ENCODE measurements at places on chromosomes 2 and 18.
A peak's percentile ranks its signal among the peaks of the same experiment; 100 is the strongest.

GRCh38 chr2:135149251-135149650 lies 97.2 kb downstream of the RAB3GAP1 start:
- no peak for DNase-seq

- peak; percentile 96 for DNase-seq
Measured at GRCh38 chr18:35040988-35041814, at the start of gene MAPRE2. Gene MAPRE2, plus strand, starts transcription at chr18:35041413. Its CDS starts 127 bp downstream, at chr18:35041540.

DNA sequence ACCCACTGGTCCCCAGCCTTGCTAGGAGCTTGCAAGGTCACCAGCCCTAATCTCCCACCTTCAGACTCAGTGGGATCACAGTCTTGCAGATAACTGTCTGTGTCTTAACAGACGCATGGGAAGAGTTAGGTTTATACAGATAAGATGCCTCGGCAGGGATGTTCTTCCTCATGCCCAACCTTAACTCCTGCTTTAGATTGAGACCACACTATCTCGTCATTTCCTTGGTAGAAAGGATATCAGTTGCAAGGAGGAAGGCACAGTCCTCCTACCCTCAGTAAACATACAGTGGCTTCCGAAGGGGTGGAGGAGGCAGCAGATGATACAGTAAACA lies 7.2 kb downstream of the NT5DC4 start:
- no peak for DNase-seq

- no peak for DNase-seq
Measured at GRCh38 chr2:239038773-239039478, 191.0 kb downstream of the TWIST2 start.

DNA sequence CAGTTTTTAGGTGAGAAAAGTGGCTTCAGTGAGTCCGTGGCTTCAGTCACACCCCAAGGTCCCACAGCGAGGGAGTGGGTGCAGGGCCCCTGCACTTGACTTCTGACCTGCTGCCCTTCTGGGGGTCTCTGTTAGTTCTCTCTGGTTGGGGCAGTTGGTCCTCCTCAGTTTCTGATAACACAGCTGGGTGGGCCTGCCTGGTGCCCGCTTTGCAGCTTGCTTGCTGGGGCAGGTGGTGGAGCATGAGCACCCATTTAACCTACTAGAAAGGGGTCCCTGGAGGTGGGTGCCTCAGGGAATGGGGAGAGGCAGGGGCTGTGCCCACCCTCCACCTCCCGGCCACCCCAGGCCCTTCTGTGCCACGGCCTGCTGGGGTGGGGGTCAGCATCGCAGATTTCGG lies 83.2 kb downstream of the ASB1 start:
- no peak for DNase-seq

DNA sequence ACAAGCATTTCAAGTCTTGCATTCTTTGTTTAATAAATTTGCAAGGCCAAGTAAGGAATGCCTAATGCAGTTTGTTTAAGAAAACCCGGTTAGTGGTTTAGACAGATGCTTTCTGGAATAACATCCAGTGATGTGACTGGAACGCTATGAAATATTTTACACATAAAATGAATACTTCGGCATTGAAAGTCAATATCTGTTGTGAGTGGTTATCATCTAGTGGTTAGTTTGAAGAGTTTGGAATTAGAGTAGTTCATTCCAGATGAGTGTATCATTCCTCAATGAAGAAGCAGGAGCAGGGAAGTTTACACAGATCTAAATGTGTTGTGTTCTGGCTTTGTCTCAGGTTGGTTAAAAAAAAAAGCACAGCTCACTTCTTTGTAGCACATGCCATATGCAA lies 608.0 kb upstream of the PIK3C3 start:
- DNase-seq, result no peak

DNA sequence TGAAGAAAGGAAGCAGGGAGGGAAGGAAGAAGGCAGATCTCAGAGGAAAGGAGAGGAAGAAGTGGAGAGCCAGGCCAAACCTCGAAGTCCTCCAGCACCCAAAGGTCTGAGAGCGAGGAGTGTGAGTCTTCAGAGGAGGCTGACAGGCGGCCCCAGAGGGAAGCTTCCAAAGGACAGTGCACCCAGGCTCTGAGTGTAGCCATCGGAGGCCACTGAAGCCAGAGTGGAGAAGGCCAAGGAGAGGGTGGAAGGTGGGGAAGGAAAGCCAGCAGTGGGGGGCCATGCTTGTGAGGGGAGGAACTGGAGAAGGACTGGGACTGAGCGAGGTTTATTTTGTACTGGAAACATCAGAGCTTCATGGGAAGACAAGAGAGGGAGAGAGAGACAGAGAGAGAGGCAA lies 6.0 kb downstream of the ATP6V1B1 start:
- no peak for DNase-seq

GRCh38 chr18:48860269-48861180 lies 90.2 kb downstream of the SMAD7 start:
- no peak for DNase-seq

DNA sequence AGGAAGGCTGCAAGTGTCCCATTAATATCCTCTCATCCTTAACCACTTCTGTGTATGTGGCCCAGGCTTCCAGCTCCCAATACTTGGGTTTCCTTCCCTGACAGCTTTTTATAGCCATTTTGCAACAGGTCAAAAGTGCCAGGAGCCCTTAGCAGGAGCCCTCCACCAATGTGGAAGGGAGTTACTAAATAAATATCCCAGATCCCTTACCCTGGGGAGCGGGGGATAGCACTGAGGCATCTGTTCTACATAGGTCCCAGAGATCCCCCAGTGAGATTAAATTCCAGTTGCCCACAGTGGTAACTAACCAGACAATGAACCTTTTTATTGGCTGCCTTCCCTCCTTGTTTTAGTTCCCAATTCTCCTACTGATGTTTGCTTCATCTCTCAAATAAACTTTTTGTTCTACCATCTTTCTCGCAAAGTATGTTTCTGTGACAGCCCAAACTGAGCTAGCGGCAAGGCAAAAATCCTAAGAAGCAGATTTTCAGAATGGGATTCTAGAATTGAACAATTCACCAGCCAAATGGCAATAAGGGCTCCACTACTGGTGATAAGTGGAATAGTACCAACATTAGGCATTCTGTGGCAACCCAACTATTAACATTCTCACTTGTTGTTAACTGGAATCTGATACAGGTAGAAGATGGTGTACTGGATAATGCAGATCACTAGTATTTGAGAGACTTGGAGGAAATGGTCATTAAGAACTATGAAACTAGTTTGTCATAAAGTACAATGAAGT lies 83.9 kb upstream of the MAPRE2 start:
- DNase-seq, result no peak

DNA sequence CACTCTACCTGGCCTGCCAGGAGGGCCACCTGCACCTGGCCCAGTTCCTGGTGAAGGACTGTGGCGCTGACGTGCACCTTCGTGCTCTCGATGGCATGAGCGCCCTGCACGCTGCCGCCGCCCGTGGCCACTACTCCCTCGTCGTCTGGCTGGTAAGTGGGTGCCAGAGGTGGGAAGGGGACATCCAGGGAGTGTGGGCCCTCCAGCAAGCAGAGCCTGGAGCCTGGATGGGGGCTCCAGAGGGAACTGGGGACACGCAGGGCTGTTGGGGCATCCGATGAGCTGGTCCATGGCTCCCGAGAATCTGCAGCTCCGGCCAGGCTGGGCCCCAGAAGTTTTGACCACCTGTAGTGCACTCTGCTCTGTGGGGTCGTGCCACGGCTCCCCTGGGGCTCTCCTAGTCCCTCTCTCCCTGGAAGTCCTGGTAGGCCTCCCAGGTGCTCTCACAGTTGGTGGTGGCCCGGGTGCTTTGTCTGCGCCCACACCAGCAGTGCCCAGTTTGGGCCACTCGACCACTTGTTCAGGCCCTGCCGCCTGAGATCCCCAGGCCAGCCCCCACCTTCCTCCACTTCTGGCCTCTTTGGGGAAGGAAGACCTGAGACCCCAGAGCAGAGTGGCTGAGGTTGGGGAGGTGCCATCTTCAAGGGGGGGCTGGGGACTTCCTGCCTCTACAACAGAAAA lies 4.7 kb downstream of the ESPNL start:
- DNase-seq, result no peak

DNA sequence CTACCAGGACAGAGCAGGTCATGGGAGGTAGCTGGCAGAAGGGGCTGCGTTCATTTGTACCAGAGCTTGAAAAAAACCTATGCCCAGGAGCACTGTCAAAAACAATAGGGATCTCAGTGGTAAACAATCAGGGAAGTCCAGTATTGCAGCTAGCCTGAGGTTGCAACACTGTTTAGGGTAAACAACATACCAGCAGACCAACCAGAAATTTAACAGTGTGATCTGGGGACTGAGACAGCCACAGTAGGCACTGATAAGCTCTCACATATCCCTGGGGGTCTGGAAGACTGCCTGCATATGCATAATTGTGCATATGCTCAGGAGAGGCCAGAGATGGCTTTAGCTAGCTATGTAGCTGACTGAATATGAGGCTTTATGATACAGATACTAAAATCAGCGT lies 12.0 kb upstream of the ZCCHC2 start:
- no peak for DNase-seq

DNA sequence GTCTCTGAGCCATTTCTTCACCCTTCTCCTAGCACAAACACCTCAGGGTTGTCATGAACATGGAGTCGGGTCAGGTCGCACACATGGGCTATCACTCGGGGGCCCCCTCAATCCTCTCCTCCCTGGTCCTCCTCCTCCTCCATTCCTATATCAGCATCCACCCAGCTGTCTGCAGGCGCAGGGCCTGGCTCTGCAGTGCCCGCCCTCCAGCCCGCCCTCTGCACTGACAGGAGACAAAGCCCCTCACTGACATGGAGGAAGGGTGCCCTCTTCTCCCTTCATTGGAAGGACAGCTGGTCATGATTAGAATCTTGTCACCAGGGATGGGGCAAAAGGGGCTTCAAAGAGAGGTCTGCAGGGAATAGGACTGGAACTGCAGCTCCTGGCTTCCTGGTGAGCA lies 21.7 kb downstream of the HS1BP3 start:
- DNase-seq, result no peak

DNA sequence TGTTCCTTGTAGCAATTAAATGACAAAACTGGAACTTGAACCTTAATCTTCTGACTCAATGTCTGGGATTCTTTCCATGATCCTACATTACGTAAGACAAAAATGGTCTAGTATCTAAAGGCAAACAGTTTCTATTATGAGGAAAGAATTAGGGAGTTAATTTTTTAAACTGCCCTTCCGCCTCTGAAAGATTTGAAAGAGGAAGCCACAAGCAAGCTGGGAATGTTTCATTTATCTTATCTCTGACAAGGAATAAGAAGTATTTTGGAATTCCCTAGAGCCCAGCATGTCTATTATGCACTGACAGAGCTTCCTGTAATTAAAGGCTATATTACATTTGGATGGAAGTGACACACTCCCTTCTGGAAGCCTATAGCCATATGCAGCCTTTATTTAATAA lies 558.8 kb upstream of the CDH2 start:
- DNase-seq, result no peak

GRCh38 chr2:173708806-173709205 lies 256.4 kb downstream of the SP3 start:
- no peak for DNase-seq

DNA sequence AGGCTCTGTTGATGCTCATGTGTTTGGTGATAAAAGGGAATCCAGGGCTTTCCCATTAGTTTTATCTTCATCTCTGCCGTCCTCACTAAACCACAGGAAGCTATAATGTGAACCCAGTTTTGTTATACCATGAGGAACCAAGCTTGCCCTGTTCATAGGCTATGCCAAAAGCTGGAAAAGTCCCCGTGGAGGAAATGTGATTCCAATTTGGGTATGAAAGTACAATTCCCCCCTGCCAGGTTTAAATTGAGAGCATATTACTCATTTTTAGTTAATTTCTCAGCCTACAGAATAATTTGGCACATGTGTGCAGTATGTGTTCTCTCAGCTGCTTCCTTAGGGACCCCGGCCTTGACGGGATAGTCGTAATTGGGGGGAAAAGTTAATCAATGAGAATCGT lies 327.4 kb downstream of the RND3 start:
- no peak for DNase-seq

DNA sequence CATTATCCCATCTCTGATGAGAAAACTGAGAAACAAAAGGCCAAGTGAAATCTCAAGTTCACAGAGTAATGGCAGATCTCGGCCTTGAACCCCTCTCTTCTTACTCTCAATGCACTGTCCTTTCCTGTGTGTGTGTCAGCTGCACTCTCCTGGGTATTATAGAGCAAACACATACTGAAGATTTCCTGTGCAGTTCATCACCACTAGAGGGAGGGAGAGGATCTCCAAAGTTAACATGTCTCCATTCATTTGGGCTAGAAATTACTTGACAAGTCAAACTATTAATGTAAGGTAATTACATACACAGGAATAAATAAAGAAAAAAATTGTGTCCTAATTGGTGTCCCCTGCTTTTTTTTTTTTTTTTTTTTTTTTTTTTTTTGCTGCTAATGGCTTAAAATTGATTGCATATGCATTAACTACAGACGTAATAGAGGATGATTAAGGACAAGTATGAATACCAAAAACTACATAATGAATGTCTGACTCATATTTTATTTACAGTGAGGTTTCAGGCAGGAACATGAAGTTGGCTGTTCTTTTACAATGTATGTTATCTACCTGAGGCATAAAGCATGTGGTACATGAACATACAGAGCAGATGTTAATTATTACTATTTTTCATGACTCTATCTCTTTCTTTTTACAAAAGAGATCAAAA lies 269.2 kb downstream of the NYAP2 start:
- peak; percentile 77 for DNase-seq

GRCh38 chr2:200297989-200298388 lies 8.5 kb upstream of the SPATS2L start:
- no peak for DNase-seq

DNA sequence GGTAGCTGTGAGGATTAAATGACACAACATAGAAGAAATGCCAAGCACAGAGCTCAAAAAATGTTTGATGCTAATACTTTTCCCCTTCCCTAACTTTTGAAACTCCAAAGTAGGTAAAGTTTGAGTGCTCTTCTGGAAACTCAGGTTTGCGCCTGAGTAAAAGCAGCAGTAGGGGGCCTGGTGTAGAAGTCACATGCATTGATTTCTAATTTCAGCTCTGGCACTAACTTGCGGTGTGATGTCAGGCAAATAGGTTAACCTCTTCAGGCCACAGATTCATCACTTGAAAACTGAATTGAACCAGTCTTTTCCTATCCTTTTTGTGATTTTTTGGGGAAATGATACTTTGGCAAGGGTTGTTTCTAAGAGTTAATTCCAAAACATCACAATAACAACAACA lies 27.2 kb downstream of the LHCGR start:
- no peak for DNase-seq

DNA sequence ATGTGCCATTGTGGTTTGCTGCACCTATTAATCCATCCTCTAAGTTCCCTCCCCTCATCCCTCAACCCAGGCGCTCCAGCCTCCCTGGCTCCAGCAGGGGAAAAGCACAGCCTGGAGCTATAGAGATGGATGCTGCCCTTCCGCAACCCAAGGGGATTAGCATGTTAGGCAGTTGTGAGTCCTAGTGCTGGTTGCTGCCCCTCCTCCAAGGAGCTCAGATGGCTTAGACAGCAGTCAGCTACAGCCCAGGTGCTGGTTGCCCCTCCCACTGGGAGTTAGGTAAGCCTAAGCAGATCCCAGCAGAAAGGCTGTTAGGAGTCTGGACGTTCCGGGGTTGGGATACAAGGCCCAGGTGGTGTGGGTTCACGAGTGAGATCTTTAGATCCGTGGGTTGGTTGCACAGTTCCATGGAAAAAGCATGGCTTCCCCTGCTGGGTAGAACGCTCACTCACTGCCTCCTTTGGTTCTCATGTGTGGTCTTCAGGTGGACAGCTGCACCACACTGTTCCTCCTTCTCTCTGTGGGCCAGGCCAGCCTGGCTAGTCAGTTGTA lies 446.1 kb downstream of the ZNF804A start:
- DNase-seq, result no peak

Measured in NCI-H748 treated with DMSO at 0.1 percent for 48 hours (cell line).